NCI-H446 (cell line): ENCODE measurements at places on chromosomes 2 and 18.

- DNase-seq = no peak
These were observed 96.7 kb downstream of the TMEM163 start for GRCh38 chr2:134621939-134622705.

DNA sequence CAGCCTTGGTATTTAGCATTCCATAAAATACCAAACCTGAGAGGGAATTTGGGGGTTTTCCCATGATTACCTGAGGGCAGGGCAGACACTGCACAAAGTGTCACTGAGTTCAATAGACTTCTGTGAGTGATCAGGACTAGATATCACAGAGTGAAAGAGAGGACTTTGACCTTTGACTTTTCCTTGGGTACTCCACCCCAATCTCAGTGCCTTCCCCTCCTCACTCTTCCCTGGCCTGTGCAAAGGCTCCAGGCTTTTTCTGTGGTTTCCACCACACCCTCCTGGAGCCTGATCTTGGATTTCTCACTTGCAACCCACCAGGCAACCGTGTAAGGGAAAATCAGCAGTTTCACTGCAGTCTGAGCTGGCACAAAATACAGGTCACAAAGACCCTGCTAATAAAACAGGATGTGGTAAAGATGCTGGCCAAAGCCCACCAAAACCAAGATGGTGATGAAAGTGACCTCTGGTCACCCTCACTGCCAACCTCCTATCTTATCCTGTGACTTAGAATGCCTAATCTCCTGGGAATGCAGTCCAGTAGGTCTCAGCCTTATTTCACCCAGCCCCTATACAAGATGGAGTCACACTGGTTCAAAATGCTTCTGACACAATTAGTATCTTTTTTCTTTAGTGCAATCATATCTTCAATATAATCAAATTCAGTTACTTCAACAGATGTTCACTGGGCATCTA, 64.0 kb downstream of the BOD1L2 start:
- no peak for DNase-seq

DNA sequence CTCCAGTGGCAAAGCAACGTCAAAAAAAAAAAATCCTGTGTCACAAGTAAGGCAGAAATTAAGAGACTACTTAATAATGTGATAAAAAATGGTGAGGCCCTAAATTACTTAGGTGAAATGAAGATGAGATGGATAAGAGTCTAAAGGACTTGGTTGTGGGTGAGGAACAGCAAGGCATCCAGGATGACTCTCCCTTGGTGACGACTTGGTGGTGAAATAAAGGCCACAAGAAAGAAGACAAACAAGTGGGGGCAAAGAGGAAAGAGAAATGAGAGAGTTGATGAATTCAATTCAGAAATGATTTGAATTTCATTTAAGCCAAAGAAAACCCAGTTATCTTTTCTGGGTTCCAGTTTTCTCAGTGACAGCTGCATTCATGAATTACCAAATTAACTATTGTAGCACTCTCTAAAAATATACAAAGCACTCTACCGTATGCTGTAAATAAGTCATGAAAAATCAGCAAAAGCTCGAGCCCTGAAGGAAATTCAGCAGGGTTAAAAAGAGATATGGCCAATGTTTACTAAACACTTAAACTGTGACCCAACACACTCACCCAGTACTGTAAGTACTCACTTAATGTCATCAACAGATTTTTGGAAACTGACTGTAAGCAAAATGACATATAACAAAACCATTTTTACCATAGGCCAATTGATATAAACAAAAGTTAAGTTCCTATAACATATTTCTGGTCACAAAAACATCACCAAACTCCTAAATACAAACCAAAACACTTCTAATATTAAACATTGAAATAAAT, 1.4 kb downstream of the METTL8 start:
- no peak for DNase-seq

DNA sequence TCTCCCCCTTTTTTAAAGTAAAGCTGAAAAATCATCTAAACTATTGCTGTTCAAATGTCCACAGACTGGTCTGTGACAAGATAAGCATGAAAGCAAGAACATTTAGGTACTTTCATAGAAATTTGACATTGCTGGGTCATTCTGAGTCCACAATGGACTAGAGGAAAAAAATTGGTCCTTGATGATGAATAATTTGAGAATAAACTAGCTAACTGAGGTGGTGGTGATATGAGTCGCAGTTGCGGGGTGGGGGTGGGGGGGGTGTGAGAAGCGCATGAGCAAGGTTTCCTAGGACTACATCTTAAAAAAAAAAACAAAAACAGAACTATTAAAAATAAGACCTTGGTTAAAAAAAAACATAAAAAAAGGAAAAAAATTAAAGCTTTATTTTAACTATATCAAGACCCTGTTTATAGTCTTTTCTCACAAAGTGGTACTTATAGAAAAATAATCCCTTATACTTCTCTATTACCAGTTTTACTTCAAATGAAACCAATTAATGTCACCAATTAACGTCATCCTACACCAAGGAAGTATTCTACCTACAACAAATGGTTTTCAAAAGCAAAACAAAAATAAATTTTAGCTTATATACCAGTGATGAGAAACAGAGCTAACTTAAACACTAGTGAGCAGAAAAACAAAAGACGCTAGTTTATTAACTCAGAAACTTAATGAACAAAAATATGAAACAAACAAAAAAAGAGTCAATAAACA, 88.1 kb downstream of the ASXL2 start:
- no peak for DNase-seq

- DNase-seq = no peak
These were observed 61.0 kb upstream of the CDKL4 start for GRCh38 chr2:39304729-39305128.

GRCh38 chr18:48229552-48229981, 179.6 kb downstream of the ZBTB7C start:
- no peak for DNase-seq

DNA sequence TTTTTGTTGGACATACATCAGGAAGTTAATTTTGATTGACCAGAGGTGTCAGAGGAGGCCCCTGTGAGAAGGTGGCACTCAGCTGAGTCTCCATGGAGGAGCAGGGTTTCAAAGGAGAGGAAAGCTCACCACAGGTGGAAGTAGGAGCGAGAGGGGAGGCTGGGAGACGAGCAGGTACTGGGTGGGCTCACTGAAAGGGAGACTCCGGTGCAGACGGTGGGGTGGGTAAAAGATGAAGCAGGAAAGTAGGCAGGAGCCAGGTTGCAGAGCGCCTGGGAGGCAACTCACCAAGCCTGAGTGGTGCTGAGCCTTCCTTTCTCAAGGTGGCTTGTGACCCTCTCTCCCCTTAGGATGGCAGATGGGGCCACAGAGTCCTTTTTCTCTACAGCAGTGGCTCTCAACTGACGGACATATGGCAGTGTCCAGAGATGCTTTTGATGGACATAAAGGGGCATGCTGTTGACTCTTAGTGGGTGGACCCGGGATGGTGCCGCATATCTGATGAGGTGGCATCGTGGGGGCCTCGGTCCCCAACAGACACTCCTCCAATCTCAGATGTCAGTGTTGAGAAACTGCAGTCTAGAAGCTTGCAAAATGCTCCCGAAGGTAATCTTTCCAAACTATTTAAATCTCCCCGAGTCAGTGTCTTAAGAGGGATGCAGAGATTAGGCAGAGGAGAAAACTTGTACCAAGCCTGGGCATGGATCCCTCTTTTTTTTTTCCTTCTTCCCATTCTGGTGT, 64.0 kb downstream of the LPIN1 start:
- DNase-seq = no peak

DNA sequence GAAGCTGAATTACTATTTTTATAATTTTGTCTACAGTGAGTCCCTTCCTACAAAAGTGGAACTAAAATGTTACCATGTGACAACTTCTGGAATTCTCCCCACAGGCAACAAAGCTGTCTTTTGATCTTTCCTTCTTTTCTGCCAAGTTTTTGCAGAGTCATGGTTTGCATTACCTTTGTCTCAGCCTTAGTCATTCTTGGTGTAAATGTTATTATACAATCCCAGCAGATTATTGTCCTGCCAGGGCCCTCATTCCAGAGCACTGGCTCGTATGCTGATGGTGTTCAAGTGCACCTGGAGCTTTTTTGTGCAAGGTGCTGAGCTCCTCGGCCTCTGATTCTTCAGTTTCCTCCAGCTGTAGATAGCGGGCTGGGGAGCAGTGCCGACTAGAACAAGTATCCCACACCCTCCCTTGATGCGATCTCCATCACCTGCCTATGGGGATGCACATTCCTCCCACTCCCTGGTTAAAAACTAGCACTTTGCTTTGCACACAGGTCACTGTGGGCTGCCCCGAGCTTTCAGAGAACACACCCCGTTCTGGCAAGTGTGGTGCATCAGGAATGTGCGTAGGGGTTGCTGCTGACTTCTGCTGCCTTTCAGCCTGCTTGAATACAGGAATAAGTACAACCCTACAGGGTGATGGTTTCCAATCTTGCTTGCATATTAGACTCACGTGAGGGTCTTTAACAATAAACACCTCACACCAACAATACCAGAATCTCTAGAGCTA, 263.6 kb downstream of the RNF144A start:
- no peak for DNase-seq

GRCh38 chr2:106724301-106724794, 161.6 kb downstream of the ST6GAL2 start:
- no peak for DNase-seq

DNA sequence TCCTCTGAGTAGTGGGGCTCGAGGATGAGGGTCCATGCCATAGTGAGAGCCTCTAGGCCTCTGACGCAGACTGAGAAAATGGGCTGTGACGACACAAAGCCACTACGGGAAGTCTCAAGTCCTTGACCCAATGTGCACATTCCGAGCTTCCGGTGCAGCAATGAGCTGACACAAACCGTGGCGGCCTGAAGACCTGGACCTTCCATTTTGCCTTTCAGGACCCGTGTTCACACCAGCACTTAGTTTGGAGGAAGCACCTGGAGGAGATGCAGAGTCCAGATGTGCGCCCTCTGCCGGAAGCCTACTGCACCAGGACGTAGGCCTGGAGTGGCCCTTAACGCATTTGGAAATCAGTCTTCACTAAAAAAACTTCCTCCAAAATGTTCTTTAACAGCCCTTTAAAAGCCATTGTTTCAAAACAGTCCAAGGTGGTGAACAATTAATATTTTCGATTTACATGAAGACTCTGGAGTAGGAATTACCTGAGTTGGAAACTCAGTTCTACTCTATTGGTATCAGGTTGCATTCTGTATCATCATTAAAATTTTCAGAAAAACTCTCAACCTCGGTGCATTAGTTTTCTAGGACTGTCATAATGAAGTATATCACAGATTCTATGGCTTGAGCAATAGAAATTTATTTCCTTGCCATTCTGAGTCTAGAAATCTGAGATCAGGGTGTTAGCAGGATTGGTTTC, 33.9 kb downstream of the BMP10 start:
- DNase-seq = no peak

- no peak for DNase-seq
These were observed 86.0 kb downstream of the FAM210A start for GRCh38 chr18:13640266-13640860.

DNA sequence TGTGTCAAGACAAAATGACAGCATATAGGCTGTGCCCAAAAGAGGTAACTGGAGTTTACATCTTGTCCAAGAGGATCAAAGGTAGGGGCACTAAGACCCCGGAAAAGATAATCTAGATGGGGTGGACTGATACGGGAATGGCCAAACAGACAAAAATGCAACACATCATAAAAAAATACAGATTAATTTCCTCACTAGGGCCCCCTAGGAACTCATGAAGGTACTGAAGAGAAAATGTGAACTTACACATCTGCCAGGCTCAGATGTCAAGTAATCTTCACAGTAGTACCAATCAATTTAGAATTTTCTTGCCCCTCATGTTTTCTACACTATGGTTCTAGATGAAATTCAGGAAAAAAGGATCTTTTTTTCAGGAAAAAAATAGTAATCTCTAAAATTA, 115.6 kb upstream of the REG3A start:
- DNase-seq = no peak

DNA sequence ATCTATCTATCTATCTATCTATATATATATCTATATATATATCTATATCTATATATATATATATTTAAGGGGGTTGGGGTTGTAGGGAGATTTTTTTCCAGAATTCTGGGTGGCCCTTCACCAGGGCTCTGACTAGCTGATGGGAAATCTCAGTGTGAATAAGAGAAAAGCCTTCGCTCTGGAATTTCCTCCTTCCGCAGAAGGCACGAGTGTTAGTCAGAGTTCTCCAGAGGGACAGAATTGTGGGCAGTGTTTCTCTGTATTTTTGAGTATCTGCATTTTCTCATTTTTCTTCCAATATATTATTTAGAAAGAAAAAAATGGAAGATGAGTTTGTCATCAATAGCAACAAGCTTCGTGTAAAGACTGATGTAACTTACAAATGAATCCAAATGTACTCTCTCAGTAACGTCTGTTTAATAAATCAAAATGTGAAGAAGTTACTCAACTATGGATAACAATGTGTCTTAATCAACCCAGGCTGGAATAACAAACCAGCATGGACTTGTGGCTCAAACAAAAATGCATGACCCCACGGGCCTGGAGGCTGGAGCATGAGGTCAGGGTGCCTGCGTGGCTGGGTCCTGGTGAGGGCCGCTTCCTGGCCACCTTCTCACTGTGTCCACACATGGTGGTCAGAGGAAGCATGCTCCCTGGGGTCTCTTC, 10.6 kb upstream of the SNTG2 start:
- no peak for DNase-seq

DNA sequence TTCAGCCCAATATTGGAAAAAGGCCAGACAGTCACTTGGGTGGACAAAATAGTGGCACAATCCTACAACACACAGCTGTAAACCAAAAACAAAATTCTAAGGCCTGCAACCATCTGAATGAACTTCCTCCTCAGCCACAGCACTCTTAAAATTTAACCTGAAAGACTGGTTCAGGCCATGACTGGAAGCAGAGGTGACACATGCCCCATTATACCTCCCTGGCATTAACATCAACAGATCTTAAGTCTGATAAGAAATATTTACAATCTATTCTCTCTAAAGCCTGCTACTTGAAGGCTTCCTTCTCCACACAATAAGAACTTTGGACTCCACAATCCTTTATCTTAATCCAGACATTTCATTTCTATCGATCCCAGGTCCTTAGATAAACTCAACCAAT, 192.4 kb upstream of the LRP1B start:
- DNase-seq = no peak

GRCh38 chr2:240614391-240614790, 10.9 kb upstream of the GPR35 start:
- no peak for DNase-seq

- no peak for DNase-seq
These were observed 306.2 kb upstream of the RAB6C start for GRCh38 chr2:129673234-129673633.

DNA sequence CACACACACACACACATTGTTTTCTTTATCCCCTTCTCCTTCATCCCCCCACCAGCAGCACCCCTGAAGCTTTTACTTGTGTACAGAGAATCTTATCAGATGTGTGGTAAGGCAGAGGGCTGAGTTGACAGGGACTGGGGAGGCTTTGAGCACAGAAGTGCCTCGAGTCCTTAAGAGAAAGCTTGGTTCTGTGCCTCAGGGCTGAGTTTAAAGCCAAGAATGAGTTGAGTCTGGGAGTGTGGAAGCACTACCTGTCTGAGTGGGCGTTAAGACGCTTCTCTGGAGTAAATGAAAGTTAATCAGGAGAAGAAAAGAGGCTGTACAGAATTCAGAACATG, 2.7 kb downstream of the ID2 start:
- DNase-seq = peak; percentile 49

DNA sequence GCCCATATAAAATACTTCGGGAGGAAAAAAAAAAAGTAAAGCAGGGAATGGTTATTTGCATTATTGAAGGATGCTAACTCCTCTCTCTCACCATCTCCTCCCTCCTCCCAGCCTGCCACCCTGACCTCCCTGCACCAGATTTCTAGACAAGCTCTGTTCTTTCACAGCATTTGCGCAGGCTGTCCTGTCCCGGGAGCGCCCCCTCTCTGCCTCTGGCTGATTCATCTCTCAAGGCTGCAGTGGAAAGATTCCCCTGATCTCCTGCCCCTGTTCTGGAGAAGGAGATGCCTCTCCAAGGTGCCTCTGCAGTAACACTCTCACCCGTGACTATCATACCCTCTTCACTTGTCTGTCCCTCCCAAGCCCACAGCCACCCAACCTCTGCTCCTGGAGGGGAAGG, 38.5 kb downstream of the COL4A4 start:
- no peak for DNase-seq
